Right renal cortex interstitium (tissue), 3 donors: ENCODE measurements at places on chromosomes 1 and 21. TPM values are rescaled to one million over a fixed set of nuclear protein-coding genes. Genes with fewer than 3 reads are reported as not detected.

Gene SPRR4
- not detected for polyA plus RNA-seq

Gene C1QTNF12
- polyA plus RNA-seq: 8.6 TPM

Gene TEDDM1
- polyA plus RNA-seq: 0.11 TPM

Gene FCER1G
- 15.6 TPM for polyA plus RNA-seq

Gene TBX19
- 2.4 TPM for polyA plus RNA-seq

Gene CCDC27
- polyA plus RNA-seq: 0.17 TPM

DNA sequence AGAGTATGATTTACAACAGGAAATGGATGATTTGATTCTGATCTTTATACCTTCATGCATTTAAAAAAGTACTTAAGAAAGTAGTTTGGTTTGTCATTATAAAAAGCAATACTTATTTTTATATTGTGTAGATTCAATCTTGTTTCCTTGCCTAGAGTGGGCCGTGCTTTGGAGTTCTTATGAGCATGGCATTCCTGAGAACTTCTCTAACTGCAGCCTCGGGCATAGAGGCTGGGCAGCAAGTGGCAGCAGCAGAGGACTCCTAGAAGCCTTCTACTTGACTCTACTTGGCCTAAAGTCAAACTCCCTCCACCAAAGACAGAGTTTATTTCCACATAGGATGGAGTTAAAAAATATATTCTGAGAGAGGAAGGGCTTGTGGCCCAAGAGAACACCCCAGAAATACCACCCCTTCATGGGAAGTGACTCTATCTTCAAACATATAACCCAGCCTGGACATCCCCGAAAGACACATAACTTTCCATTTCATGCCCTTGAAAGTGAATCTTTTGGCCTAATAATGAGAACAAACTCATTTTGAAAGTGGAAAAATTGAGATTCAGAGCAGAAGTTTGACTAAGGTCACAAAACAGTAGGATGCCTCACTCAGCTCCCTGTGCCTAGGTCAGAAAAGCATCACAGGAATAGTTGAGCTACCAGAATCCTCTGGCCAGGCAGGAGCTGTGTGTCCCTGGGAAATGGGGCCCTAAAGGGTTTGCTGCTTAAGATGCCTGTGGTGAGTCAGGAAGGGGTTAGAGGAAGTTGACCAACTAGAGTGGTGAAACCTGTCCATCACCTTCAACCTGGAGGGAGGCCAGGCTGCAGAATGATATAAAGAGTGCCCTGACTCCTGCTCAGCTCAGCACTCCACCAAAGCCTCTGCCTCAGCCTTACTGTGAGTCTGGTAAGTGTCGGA, at the start of gene IVL:
Gene IVL, plus strand, starts transcription at position 861 of the 916 bp plus-strand sequence. CDS start 1,252 bp downstream, outside the sequence.
- DNase-seq: no peak

DNA sequence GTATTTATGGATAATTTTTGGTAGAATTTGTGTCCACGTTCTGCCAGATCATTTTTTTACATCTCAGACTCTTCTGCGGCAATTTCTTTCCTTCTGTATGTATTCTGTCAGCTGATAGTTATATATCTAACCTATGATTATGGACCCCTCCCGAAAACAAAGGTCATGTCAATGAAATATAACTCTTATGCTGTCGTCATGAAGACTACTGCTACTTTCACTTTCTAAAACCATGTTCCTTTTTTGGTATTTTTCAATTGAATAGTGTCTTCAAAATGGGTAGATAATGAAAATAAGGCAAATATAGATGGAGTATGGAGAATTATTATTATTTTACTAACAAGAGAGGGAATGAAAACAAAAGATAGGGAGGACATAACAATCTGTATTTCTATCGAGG, 3.2 kb downstream of the ANGPTL1 start:
- DNase-seq: no peak

- DNase-seq: no peak
Measured at GRCh38 chr1:53129891-53130597, 12.4 kb downstream of the SLC1A7 start.

GRCh38 chr1:62285984-62286785, 33.0 kb downstream of the KANK4 start:
- no peak for DNase-seq

GRCh38 chr1:168428063-168428731, 115.6 kb downstream of the XCL2 start:
- DNase-seq: no peak

- DNase-seq: no peak
Measured at GRCh38 chr21:38243732-38244406, 12.9 kb upstream of the KCNJ15 start.
